Head of caudate nucleus (tissue), 42 donors: ENCODE measurements at places on chromosomes 2 and 18.
A peak's percentile ranks its signal among the peaks of the same experiment; 100 is the strongest.

GRCh38 chr18:25346561-25346960 is 5.4 kb downstream of the ZNF521 start:
- no peak for DNase-seq

DNA sequence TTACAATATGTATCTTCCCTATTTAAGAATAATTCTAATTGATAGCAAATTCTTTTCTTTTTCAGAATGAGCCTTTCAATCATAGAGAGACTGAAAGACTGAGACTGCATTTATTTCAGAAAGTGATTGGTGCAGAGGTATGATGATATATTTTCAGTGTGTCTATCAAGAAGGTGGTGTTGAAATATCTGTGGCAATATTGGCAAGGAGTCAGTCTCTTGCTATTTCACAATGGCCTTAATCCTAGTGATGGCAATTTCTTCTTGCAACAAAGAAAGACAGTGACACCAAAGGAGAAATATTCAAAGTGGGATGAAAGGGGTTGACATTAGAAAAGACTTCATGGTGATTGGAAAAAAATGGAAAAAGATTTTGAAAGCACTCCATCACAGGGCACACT is 21.7 kb upstream of the ZBTB14 start:
- DNase-seq, result no peak

DNA sequence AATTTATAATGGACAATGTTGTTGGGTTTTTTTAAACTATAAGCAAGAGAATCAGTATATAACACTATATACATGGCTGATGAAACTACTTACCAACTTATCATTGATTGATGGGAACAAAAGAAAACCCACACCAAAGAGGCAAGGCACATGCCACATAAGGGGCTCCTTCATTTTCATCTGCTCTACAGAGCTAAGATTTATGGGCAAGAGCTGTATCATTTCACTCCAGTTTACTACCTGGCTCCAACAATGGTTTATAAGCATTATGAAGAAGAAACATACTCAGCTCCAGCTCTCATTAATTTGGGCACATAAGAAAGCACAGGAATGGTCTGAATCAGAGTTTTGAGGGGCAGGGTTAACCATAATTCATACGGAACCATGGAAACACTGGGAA is 283.3 kb downstream of the AGPS start:
- no peak for DNase-seq

DNA sequence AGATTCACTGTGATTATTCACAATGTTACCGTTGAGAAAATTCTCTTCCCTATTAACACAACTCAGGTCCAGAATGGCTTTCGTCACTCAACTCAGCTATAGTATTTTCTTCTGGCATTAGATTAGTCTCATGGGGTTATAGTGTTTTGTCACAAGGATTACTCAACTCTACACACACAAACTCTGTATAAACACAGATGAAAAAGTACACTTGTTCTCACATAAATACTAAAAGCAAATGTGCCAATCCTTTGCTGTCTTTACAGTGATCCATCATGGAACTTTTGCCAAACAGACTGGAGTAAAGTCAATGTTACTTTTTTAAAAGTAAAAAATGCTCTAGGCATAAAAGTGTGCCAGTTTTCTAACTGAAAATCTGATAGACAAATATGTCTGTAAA is 267.6 kb downstream of the RBM43 start:
- DNase-seq, result no peak

- DNase-seq, result no peak
These were observed 569.4 kb upstream of the SETBP1 start for GRCh38 chr18:44111337-44111736.

- DNase-seq, result no peak
These were observed 99.5 kb upstream of the NPAS2 start for GRCh38 chr2:100720445-100720844.

DNA sequence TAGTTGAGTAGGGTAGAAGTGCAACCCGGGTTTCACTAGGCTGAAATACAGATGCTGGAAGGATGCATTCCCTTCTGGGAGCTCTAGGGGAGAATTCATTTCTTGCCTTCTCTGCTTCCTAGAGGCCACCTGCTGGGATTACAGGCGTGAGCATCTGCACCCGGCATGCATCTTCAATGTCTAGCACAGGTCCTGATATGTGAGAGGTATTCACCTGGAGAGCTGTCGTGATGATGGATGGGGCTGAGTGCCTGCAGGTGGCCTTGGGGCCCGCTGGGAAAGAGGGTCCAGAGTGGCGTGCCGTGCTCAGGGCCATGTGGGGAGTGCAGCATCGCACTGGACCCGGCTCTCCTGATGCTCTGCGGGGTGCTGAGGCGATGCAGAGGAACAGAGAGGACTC is 6.6 kb upstream of the NTSR2 start:
- no peak for DNase-seq

GRCh38 chr2:96264656-96265348 is 995 bp downstream of the TMEM127 start:
- DNase-seq, result no peak

GRCh38 chr18:24600076-24600654 is 139.7 kb downstream of the HRH4 start:
- no peak for DNase-seq

GRCh38 chr18:71125581-71125980 is 836.7 kb downstream of the SOCS6 start:
- DNase-seq, result no peak

DNA sequence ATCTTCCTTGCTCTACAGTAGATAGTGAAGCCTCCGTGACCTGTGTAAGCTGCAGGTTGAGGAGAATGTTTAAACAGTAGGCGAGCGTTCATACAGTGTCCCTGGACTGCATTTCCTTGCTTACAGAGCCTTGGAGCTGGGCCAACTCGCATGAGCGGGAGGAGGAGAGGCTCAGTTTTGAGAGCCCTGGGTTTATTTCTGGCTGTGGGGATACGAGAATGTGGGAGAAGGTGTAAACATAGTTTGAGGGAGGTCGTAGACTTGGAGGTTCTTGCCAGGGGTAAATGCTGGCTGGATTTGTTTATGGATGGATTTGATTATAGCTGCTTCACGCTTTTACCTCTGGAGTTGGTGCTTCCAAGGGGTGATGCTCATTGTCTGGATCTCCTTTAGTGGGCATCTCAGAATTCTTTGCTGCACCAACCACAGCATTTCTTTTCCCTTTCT is 20.8 kb downstream of the CRIM1 start:
- peak; percentile 18 for DNase-seq

DNA sequence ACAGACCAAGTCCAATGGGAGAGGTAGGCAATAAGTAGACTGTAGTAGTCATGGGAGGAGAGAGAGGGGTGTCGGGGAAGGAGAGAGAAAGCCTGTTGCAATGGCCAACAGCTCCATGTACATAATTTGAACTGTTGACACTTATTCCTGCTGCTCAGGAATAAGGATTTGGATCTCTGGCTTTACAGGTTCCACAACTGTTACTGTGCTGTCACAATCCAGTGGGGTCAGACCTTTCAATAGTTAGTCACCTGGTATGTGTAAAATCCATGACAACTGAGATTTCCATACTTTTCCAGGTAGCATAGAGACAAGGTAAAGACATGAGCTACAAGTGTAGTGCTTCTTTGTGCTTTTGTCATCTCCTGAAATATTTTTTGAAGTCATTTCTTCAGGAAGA is 47.5 kb upstream of the RIOK3 start:
- DNase-seq, result no peak
